ENCODE measurements at places on chromosomes 11 and 22.

- no peak for DNase-seq
Observed at GRCh38 chr11:113351068-113351450, 36.5 kb upstream of the ANKK1 start.

DNA sequence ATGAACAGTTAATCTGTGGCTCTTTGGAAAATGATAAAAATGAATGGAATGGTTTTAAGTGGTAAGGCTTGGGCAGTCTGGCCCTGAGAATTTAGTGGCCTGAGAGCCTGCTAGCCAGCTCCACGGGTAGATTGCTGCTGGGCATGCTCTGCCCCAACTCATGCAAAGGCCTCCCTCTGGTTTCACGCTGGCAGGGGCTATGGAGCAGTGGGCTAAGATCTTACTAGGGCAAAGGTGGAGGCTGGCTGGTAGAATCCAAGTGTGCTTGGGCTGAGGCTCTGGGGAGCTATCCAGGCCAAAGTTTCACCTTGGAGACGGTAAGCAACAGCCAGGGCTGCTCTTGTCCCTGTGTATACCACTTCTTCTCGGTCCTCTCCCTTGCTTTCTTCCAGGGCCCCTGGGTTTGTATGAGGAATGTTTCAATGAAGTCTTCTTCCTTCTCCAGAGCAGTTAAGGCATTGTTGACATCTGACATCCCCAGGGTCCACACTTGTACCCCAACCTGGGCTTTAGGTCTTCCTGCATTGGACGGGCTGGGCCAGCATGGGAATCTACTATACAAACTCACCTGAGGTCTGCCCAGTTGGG is 27.4 kb downstream of the UBE2L3 start:
- no peak for DNase-seq

- DNase-seq, result no peak
Observed at GRCh38 chr22:49551897-49552614, 275.6 kb downstream of the BRD1 start.

DNA sequence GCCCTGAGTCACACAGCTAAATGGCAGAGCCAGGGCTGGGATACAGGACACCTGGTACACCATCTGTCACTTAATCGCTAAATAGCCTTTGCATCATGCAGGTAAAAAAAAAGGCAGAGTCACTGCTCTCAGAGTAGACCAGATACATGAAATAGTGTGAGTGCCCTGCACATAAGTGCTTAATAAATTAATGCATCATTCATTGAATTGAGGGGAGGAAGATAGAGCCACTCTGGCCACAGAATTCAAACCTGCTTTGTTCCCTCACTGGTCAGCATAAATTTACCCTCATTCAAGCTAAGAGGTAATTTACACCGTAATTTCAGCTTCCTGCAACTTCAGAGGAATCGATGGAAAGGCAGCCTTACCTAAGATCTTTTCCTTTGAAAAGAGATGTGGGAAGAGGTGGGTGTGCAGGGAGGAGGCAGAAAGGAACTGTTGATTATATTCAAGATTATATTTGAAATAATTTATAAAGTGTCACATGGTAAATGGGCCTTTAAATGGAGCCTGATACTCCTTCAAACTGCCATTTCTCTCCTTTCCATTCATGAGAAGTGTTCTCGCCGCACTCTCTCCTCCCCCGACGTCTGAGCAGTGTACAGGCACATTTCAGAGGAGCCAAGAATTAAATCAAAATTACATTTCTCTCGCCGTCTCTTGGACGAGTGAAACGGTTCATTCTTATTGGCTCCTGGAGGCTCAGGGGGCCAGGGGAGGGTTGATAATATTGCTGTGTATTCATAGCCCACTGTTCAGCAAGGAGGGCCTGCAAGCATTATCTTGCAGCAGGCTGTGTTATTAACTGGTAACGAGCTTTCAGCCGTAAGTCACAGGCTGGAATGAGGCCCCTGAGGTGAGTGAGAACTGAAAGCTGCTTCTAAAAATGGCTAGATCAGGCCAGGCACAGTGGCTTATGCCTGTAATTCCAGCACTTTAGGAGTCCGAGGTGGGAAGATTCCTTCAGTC is 52.2 kb upstream of the HMGXB4 start:
- DNase-seq, result no peak

DNA sequence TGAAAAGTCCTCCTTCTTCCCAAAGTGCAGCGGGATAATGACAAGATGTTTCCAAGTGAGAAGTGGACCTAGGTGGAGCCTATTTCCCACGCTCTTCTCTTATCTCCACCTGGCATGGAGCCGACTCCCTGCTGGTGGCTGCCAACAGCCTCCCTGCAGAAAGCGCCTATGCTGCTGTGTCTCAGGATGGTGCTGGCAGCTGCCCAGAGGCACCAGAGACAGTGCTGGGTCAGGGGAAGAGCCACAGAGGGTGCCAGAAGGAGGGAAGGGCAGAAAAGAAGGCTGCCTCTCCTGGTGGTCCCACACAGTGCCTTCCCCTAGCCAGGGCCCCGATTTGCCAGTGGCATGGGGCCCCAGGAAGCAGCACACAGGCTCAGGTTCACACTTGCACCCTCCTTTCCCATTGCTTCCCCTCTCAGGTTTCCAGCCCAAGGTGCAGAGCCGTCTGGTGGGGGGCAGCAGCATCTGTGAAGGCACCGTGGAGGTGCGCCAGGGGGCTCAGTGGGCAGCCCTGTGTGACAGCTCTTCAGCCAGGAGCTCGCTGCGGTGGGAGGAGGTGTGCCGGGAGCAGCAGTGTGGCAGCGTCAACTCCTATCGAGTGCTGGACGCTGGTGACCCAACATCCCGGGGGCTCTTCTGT is 19.0 kb downstream of the CD5 start:
- DNase-seq, result no peak

- no peak for DNase-seq
Observed at GRCh38 chr11:8138526-8138925, 30.3 kb downstream of the RIC3 start.

- DNase-seq, result no peak
Observed at GRCh38 chr11:27688076-27688475, 12.2 kb downstream of the BDNF start.

GRCh38 chr11:125170510-125171031 is 6.0 kb downstream of the PKNOX2 start:
- no peak for DNase-seq

GRCh38 chr11:2699185-2699530 is 636 bp downstream of the KCNQ1OT1 start:
- DNase-seq, result no peak

- no peak for DNase-seq
Observed at GRCh38 chr11:79025097-79025496, 415.7 kb downstream of the TENM4 start.

DNA sequence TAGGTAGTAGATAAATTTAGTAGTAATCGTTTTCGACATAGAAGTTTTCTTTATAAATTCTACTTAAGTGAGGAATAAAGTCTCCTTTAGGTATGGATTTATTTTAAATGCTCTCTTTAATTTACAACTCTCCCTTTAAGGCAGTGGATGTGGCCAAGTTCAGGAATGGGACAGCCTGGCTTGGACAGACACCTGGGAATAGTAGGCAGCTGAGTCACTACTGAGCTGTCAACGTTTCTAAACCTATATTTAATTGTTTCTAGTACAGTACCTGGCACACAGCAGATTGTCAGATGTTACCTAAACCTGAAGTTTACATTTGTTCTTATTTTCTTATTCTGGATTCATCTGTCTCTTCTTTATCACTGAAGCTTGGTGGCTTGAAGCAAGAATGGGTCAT is 85.1 kb downstream of the DEPDC5 start:
- DNase-seq, result no peak

DNA sequence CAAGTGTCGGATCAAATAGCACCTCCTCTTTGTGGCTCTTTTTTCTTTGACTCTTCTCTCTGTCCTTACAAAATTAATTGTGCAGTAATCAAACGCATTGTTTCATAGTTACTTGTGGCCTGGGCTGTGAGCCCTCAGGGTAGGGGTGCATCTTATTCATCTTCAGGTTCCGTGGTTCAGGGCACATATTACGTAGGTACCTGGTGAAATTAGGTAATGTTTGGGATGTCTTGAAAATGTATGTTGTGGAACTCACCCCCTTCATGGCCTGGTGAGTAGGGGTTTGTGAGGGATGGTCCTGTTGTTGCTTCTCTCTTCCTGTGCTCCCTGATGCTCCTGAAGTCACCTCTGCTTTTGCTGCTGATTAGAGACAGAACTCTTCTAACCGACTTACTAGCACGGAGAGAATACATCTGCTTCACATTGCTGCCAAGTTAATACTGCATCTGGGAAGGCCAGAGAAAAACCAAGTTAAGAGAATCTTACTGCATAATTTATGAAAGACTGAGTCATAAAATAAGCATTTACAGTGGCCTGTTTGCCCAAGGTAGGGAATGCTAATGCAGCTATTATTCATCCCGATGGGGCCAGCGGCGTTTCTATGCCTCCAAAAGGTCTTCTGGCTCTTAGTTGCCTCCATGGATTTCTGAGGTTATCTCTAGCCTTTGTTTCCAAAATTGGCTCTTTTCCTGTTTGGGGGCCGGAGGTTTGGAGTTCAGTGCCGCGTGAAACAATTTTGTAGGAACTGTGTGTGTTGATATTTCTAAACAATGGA is 66.9 kb downstream of the TBC1D22A start:
- no peak for DNase-seq

GRCh38 chr11:44884056-44884455 is 66.6 kb downstream of the TP53I11 start:
- no peak for DNase-seq

- DNase-seq, result no peak
Observed at GRCh38 chr11:134562941-134563471, 151.0 kb upstream of the B3GAT1 start.

DNA sequence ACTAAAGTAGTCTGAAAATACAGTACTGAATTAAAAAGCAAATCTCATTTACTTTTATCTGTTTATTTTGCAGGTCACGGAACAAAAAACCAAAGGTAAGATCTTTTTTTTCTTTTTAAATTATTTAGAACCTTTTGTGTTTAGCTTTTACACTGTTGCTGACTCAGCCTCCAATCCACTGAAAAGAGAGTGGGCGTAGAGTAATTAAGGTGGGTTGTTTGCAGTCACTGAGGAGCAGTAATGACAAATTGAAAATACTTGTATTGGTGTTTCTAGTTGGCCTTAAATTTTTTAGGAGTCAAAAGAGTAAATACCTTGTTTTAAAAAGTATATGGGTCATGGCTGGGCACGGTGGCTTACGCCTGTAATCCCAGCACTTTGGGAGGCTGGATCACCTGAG is 73.4 kb downstream of the TNRC6B start:
- no peak for DNase-seq

DNA sequence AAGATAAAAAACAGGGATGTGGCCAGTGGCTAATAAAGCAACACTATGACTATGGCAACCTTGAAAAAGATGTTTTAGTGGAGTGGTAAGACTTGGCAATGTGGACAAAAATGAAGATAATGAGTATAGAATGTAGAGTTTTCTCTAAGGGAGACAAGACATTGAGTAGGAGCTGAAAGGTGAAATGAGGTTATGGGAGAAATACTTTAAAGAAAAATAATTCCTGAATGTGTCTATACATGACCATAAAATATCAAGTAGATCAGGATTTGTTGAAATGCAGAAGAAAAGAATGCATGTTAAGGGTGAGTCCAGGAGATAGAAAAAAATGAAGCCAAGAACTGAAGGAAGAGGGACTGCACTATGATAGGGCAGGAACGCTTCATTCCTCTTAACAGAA is 101.6 kb upstream of the CARD18 start:
- no peak for DNase-seq

GRCh38 chr11:2325719-2326118 is 23.9 kb downstream of the TSPAN32 start:
- DNase-seq, result no peak

DNA sequence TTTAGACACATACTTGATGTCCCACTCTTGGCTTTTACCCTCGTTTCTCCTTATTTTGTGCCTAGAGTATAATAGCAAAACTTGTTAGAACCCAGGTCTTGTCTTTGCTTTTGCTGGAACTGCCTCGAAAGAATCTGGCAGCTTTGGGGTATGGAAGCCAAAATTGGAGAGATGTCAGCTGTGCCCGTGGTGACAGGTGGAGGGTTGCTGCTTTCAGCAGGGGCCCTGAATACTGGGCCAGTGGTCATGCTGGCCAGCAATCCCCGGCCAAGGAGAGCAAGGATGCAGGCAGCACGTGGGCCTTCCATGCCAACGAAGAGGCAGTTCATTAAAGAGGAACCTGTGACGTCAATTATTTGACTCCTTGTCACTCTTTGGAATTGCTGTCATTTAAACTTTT is 181.1 kb downstream of the HIPK3 start:
- no peak for DNase-seq

GRCh38 chr11:84522331-84522730 is 1104.8 kb downstream of the DLG2 start:
- DNase-seq, result no peak

DNA sequence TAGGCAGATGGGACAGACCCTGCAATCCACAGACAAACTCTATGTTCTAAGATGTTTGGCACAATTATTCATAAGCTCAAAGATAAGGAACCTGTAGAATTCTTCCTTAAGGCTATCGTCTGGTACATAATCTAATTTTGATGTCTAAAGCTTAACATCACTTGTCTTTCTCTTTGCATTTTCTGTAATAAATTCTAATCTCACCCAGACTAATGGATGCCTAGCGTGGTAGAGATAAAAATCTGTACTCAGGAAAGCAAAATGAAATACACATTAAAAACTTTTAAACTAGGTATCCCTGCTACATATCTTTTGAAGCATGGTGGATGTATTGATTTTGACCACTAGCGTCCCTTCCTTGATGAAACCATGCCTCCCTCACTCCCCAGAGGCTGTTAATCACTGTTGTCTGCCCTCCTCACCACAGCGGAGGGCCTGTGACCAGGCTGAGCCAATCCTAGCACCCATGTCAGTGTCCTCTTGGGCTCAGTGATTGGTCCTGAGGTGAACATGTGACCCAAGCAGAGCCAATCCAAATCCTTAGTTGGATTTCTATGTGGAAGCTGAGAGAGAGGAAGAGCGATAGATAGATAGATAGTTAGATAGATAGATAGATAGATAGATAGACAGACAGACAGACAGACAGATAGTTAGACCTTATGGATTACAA is 82.2 kb upstream of the GRK3 start:
- no peak for DNase-seq

GRCh38 chr11:119185981-119186634 is 833 bp downstream of the NHERF4 start:
- DNase-seq, result no peak

DNA sequence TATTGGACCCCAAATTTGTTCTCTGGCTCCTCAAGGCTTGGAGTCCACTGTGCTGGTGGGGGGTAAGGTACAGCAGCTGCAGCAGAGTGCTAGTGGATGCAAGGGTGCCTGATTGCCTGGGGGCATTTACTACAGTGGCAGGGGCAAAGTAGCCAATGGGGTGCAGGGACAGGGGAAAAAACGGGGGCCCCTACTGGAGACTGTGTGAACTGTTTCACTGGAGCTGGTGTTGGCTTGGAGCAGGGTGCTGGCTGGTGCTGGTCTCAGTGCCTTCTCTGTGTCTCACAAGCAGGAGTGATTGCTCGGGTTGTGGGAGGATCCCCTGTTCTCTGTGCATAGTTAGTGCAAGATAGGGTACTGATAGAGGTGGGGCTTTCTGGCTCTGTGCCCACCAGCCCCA is 935.9 kb downstream of the JRKL start:
- DNase-seq, result no peak

- DNase-seq, result no peak
Observed at GRCh38 chr11:537622-538430, 499 bp downstream of the LRRC56 start.

All from NCI-H187 treated with DMSO at 0.1 percent for 48 hours (cell line).